GM23338 (cell line): ENCODE measurements at places on chromosomes 7 and 10.

GRCh38 chr7:94149789-94150545 lies 145.8 kb upstream of the BET1 start:
- DNase-seq: no peak
- no peak overlapping the region for H3K4me3 ChIP-seq
- no peak overlapping the region for H3K27ac ChIP-seq
- no peaks in the 10 kb centered on the region for H3K27me3 ChIP-seq

- no peak for DNase-seq
- H3K36me3 ChIP-seq: no peaks in the 10 kb centered on the region
- no peak overlapping the region for H3K27ac ChIP-seq
- no peaks in the 10 kb centered on the region for H3K27me3 ChIP-seq
Measured at GRCh38 chr10:129102906-129103693, 363.9 kb upstream of the MGMT start.

GRCh38 chr10:100962351-100963080 lies 6.8 kb upstream of the SEMA4G start:
- no peak overlapping the region for H3K27ac ChIP-seq
- no peaks in the 10 kb centered on the region for H3K27me3 ChIP-seq
- DNase-seq: no peak
- H3K4me1 ChIP-seq: no peaks in the 10 kb centered on the region
- no peak overlapping the region for H3K4me3 ChIP-seq

- H3K36me3 ChIP-seq: peaks cover 12% of the 10 kb centered on the region
- no peaks in the 10 kb centered on the region for H3K27me3 ChIP-seq
- H3K4me3 ChIP-seq: no peak overlapping the region
- no peak overlapping the region for H3K27ac ChIP-seq
Measured at GRCh38 chr10:98242823-98243222, 25.2 kb downstream of the LOXL4 start.

DNA sequence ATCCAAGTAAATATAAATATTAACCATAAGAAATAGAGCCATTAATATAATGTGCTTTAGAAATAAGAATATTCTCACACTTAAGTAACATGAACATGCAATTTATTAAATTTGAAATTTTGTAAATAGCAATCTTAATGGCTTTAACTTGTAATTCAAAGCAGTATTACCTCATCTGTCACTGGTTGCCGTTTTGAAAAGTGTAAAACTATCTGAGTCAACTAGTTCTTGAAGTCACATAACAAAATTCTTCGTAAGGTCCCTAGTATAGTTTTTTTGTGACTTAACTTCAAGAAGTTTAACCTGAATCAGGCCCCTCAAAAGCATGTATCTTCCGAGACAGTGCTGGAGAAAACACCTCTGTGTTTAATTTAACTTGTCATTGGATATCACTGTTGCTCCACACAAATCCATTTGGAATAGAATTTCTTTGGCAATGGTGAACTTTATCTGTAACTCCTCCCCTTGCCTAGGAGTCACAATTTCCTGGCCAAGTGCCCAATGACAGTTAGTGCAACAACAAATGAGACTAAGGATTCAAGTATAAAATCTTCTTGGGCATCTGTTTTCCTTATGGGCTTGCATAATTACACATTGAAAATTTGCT lies 47.1 kb downstream of the NT5C2 start:
- no peak overlapping the region for H3K27ac ChIP-seq
- H3K4me3 ChIP-seq: no peak overlapping the region
- peaks cover 15% of the 10 kb centered on the region for H3K4me1 ChIP-seq
- no peaks in the 10 kb centered on the region for H3K27me3 ChIP-seq
- no peak for DNase-seq

GRCh38 chr10:125157505-125157904 lies 2.9 kb downstream of the CTBP2 start:
- H3K4me3 ChIP-seq: peak overlapping the region; percentile 90
- peaks cover 40% of the 10 kb centered on the region for H3K4me1 ChIP-seq
- no peaks in the 10 kb centered on the region for H3K36me3 ChIP-seq
- no peaks in the 10 kb centered on the region for H3K27me3 ChIP-seq
- H3K27ac ChIP-seq: peak overlapping the region; percentile 98

GRCh38 chr7:5692845-5693278 lies 88.6 kb downstream of the RNF216 start:
- no peaks in the 10 kb centered on the region for H3K36me3 ChIP-seq
- H3K27ac ChIP-seq: no peak overlapping the region
- DNase-seq: no peak
- no peaks in the 10 kb centered on the region for H3K27me3 ChIP-seq
- peaks cover 4% of the 10 kb centered on the region; the same call in 1 of the 2 replicates for H3K4me1 ChIP-seq
- no peak overlapping the region for H3K4me3 ChIP-seq

- DNase-seq: no peak
- no peaks in the 10 kb centered on the region for H3K36me3 ChIP-seq
- H3K4me3 ChIP-seq: no peak overlapping the region
- peaks cover 69% of the 10 kb centered on the region for H3K4me1 ChIP-seq
- no peaks in the 10 kb centered on the region for H3K27me3 ChIP-seq
Measured at GRCh38 chr10:79128923-79129305, 60.1 kb downstream of the ZMIZ1 start.

GRCh38 chr10:130203626-130204025 lies 67.4 kb downstream of the GLRX3 start:
- 0 out of 2 replicates have a peak, but pooled peaks cover 3% of the 10 kb centered on the region for H3K36me3 ChIP-seq
- H3K4me1 ChIP-seq: no peaks in the 10 kb centered on the region
- no peak overlapping the region for H3K27ac ChIP-seq
- H3K27me3 ChIP-seq: no peaks in the 10 kb centered on the region
- DNase-seq: no peak

DNA sequence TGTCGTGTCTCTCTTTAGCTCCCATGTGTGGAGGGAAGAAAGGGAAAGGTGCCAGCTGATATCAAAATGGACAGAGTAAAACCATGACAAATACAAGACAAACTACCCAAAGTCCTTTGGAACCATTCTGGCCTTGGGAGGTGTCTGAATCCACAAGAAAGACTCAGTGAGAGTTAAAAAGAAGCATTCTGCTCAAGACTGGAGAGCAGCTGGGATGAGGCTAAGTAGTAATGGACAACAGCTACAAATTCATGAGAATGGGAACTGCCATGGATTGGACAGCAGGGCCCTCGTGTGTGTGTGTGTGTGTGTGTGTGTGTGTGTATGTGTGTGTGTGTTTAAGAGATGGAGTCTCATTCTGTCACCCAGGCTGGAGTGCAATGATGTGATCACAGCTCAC lies 39.6 kb upstream of the MYL10 start:
- no peak overlapping the region for H3K27ac ChIP-seq
- H3K36me3 ChIP-seq: no peaks in the 10 kb centered on the region
- no peak for DNase-seq
- peaks cover 13% of the 10 kb centered on the region for H3K4me1 ChIP-seq

GRCh38 chr7:26346611-26347203 lies 55.0 kb downstream of the SNX10 start:
- H3K4me1 ChIP-seq: no peaks in the 10 kb centered on the region
- no peaks in the 10 kb centered on the region for H3K36me3 ChIP-seq
- H3K27ac ChIP-seq: no peak overlapping the region
- no peaks in the 10 kb centered on the region for H3K27me3 ChIP-seq
- no peak overlapping the region for H3K4me3 ChIP-seq
